ENCODE measurements at places on chromosomes 7 and 10. TPM values are rescaled to one million over a fixed set of nuclear protein-coding genes. Genes with fewer than 3 reads are reported as not detected.

DNA sequence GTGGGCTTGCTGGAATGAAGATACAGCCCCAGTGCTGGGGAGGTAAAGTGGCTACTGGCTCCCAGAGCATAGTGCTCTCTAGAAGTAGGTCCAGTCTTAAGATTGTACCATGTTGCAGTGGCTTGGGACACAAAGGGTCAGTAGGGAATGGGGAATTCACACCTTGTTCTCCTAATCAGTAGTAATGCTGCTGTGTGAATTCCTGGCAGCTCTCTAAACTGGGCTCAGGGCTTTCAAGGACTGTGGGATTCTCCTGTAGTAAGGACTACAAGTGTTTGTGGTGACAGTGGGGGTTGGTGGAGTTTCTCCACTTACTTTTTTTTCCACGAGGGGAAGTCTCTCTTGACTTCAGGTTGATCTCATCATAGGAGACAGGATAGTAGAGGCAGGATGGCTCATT lies 226.2 kb upstream of the TEX47 start:
- H3K4me3 ChIP-seq, result no peak overlapping the region
- no peak for DNase-seq
- no peaks in the 10 kb centered on the region for H3K36me3 ChIP-seq
- no peaks in the 10 kb centered on the region for H3K4me1 ChIP-seq

DNA sequence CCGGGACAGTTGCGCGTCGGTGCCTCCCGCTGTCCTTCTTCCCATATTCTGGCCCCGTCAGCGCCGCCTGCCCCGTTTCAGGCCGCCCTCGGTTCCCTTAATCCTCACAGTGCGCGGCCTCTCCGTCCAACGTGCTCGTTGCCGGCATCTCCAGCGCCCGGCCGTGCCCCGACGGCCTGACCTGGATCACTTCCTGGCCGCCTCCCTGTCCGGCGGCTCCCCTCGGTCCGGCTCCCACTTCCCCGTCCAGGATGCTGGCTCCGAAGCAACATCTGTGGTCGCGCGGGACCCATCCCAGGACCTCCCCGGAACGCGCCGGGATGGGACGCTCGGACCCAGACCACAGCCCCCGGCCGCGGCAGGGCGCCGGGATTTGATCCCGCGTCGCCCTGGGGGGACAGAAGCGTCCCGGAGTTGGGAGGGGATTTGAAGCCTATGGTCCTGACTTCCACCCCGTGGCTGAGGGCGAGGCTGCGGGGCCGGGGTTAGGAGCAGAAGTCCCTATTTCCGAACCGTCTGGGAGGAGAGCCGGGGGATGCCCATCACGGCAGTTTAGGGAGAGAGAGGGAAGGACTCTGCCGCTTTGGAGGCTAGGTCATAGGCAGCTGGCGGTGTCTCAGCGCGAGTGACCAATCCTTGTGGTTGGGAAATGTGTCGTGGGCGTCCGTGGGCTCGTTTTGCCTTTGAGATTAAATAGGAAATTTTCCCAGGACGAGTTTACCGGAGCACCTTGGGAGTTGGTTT lies 53.8 kb downstream of the KCTD7 start:
- H3K36me3 ChIP-seq, result peaks cover 6% of the 10 kb centered on the region
- peak overlapping the region; percentile 91 for H3K4me3 ChIP-seq
- H3K27me3 ChIP-seq, result no peaks in the 10 kb centered on the region
- DNase-seq, result no peak
- peaks cover 45% of the 10 kb centered on the region for H3K4me1 ChIP-seq

Gene ADAMTS14
- total RNA-seq, result not detected

GRCh38 chr10:88474884-88475844 lies 108.0 kb downstream of the RNLS start:
- H3K4me1 ChIP-seq, result no peaks in the 10 kb centered on the region
- no peak overlapping the region for H3K27ac ChIP-seq
- peaks cover 3% of the 10 kb centered on the region for H3K27me3 ChIP-seq
- H3K36me3 ChIP-seq, result no peaks in the 10 kb centered on the region
- no peak for DNase-seq

Gene GRM3
- total RNA-seq, result not detected

- H3K27ac ChIP-seq, result no peak overlapping the region
- no peaks in the 10 kb centered on the region for H3K36me3 ChIP-seq
- H3K4me1 ChIP-seq, result peaks cover 29% of the 10 kb centered on the region
- DNase-seq, result no peak
- H3K27me3 ChIP-seq, result peaks cover 29% of the 10 kb centered on the region
Measured at GRCh38 chr7:29146888-29147609, 712 bp upstream of the CPVL start.

- no peak overlapping the region for H3K4me3 ChIP-seq
- DNase-seq, result no peak
- H3K36me3 ChIP-seq, result peaks cover 5% of the 10 kb centered on the region
- H3K27me3 ChIP-seq, result no peaks in the 10 kb centered on the region
Measured at GRCh38 chr7:105473163-105473562, 48.9 kb downstream of the PUS7 start.

DNA sequence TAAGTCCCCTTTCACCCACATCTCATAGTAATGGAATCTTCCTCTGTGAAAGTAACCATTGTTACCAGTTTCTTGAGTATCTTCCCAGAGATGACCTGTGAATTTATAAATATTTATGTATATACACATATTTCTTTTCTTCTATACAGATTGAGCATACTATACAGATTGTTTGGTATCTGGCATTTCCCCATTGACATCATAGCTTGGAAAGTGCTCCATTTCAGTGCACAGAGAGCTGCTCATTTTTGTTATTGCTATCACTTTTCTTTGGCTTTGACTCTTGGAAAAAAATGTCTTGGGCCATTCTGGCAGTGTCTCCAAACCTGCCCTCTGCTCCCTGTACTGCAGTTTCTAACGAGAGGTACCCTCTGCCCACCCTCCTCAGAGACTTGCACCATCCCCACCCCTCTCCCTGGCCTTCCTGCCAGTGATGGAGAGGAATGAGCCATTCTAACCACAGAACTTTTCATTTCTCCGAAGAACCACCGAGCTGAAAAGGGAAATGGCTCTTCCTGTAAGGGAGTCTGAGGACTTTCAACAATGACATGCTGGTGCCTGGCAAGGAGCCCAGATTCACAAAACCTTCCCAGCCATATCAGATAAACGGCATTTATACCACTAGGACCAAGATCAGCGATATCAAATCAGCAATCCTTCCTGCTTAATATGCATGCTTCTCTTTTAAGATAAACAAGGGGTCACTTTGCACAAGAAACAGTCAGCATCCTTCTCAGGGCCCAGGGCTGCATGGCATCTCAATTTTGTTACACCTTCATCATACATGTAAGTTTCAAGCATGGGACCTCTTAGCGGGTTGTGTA lies 19.7 kb upstream of the CCSER2 start:
- H3K4me3 ChIP-seq, result peak overlapping the region; percentile 12
- DNase-seq, result peak; percentile 41
- H3K36me3 ChIP-seq, result peaks cover 7% of the 10 kb centered on the region
- peaks cover 25% of the 10 kb centered on the region for H3K27me3 ChIP-seq
- peak overlapping the region; percentile 55 for H3K27ac ChIP-seq
